Mesothelial cell of epicardium (in vitro differentiated cells): ENCODE measurements at places on chromosomes 2 and 18.

DNA sequence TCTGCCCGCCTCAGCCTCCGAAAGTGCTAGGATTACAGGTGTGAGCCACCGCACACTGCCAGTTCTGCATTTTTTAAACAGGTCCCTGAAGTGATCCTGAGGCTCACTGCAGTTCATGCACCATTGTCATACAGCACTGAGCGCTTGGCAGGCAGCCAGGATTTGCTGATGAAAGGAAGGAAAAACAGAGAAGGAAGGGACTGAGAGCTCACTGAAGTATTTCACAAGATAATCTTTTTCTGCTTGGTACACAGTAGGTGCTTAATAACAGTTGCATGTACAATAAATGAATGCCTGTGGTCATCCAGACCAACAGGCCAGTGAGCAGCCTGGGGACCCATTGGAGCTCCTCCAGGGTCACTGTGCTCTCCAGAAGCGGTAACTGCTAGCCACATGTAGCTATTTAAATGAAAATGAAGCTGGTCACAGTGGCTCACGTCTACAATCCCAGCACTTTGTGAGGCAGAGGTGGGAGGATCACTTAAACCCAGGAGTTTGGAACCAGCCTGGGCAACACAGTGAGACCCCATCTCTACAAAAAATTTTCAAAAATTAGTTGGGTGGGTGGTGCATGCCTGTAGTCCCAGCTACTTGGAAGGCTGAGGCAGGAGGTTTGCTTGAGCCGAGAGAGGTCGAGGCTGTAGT is 33.1 kb upstream of the SMAD7 start:
- H3K27me3 ChIP-seq, result no peaks in the 10 kb centered on the region
- DNase-seq, result no peak

- H3K4me1 ChIP-seq, result peaks cover 15% of the 10 kb centered on the region
- no peaks in the 10 kb centered on the region for H3K27me3 ChIP-seq
- H3K36me3 ChIP-seq, result peaks cover 36% of the 10 kb centered on the region
- no peak for DNase-seq
Measured at GRCh38 chr2:152623076-152623740, 94.1 kb downstream of the PRPF40A start.

DNA sequence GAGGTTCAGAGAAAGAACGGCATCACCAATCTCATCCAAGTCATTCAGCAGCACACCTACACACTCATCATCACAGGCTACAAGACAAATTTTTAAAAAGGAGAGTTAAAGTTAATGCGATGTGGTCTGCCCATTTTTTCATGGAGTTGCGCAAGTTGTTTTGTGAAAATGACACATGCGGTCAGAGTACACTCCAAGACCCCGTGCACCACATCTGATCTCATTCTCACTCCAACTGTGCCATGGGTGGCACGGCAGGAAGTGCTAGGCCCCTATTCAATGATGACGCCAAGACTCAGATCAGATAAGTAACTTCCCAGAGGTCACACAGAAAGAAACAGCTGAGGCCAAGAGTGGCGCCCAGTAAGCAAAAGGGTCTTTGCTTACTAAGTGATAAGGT is 119.8 kb downstream of the LAMA1 start:
- no peak for DNase-seq
- no peak overlapping the region for H3K27ac ChIP-seq
- H3K4me1 ChIP-seq, result peaks cover 16% of the 10 kb centered on the region
- no peaks in the 10 kb centered on the region for H3K27me3 ChIP-seq
- H3K4me3 ChIP-seq, result no peak overlapping the region

DNA sequence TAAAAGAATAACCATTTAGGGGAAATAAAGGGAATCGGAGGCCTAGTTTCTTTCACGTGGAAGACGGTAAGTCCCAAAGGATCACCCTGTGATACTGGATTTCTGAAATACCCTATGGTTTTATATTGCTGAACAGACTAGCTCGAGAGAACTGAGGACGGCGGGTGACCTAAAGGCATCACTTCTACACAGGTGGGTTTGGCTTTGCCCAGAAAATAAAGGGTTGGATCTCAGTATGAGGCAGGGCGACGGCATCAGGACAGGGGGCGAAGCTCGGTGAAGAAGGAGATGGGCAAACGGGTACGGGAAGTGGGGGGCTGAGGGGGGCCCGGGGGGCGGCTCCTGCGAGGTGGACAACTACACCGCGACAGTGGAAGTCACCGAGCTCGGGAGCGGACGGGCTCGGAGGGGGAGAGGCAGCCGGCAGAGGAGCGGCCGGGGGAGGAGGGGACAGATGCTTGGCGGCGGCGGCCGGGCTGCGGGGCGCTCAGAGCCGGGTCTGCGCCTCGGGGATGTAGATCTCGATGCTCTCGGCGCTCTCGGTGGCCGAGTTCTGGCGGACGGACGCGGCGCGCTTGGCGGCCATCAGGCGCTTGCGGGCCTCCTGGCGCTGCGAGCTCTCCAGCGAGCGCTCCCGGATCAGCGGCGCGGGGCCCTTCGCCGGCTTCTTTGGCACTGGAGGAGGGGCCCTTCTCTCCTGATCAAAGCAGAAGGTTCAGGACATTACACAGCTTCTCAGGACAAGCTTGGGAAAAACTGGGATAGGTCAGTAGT is 48.9 kb downstream of the TGIF1 start:
- peaks cover 19% of the 10 kb centered on the region for H3K27me3 ChIP-seq
- H3K36me3 ChIP-seq, result no peaks in the 10 kb centered on the region
- DNase-seq, result peak; percentile 45
- H3K4me3 ChIP-seq, result peak overlapping the region; percentile 78

GRCh38 chr18:35949903-35950627 is 22.4 kb upstream of the RMP24 start:
- peaks cover 14% of the 10 kb centered on the region for H3K27me3 ChIP-seq
- H3K27ac ChIP-seq, result no peak overlapping the region
- H3K4me1 ChIP-seq, result peaks cover 3% of the 10 kb centered on the region
- H3K4me3 ChIP-seq, result peak overlapping the region; percentile 86
- H3K36me3 ChIP-seq, result no peaks in the 10 kb centered on the region

- H3K27ac ChIP-seq, result no peak overlapping the region
- H3K27me3 ChIP-seq, result no peaks in the 10 kb centered on the region
- H3K4me3 ChIP-seq, result no peak overlapping the region
Measured at GRCh38 chr2:228016402-228016801, 145.0 kb downstream of the DAW1 start.

DNA sequence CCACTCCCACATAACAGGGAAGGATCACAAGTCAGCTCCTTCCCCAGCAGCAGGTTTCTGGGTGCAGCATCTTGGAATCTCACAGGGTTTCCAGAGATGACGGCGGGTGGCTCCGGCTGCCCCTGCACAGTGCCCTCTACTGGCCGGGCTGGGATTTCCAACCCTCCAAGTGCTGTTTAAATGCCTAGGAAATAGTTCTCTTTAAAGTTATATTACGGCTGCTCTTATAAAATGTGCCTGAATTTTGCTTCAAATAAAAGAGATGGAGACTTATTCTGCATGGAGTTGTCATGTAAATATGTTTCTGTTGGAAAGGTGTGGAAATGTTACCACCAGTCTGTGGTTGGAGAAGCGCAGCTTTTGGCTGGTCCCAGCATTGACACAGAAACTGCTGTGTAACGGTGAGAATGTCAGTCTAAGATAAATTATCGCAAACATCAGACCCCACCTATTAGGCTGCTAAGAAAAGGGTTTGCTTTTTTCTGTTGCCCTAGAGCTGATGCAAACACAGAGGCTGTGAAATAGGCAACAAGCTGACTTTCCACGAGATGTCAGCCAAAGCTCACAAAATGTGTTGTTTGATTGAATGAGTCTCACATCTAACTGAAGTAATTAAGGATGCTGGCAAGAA is 3.3 kb upstream of the HJURP start:
- no peak overlapping the region for H3K4me3 ChIP-seq
- DNase-seq, result no peak
- H3K27ac ChIP-seq, result no peak overlapping the region
- peaks cover 7% of the 10 kb centered on the region for H3K36me3 ChIP-seq
- H3K27me3 ChIP-seq, result no peaks in the 10 kb centered on the region

- peaks cover 17% of the 10 kb centered on the region for H3K4me1 ChIP-seq
- no peaks in the 10 kb centered on the region for H3K27me3 ChIP-seq
- H3K27ac ChIP-seq, result no peak overlapping the region
Measured at GRCh38 chr2:189444322-189444721, 3.0 kb downstream of the WDR75 start.

- H3K27ac ChIP-seq, result peak overlapping the region; percentile 0
- H3K36me3 ChIP-seq, result no peaks in the 10 kb centered on the region
- no peaks in the 10 kb centered on the region for H3K4me1 ChIP-seq
- no peaks in the 10 kb centered on the region for H3K27me3 ChIP-seq
- no peak for DNase-seq
Measured at GRCh38 chr2:179274749-179275148, 10.1 kb upstream of the SESTD1 start.

- peak; percentile 36 for DNase-seq
- H3K4me3 ChIP-seq, result no peak overlapping the region
- H3K27ac ChIP-seq, result no peak overlapping the region
- H3K27me3 ChIP-seq, result no peaks in the 10 kb centered on the region
- peaks cover 11% of the 10 kb centered on the region for H3K4me1 ChIP-seq
Measured at GRCh38 chr2:240401781-240402551, 33.5 kb upstream of the GPC1 start.

DNA sequence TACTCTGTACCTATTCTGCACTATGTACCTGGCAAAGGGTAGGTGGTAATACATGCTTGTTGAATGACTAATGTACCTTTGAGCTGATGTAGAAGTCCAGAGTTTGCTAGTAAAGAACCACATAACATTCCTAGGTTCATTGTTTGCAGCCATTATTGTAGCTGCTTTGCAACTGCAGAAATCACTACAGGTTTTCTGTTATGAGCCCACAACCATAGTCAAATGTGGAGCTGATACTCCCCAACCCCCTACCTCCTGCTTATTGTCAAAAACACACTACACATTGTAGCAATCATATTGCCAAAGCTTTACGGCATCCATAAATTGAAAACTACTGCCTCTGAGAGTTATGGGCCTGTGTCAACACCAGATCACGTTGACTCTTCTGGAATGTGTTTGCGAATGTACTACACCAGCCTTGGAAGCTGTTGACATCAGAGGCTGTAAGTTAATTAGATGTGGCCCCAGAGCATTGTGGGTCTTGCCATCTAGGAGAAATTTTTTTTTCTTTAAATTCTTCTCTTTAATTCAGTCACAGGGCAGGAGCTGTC is 187.0 kb downstream of the AGPS start:
- no peaks in the 10 kb centered on the region for H3K27me3 ChIP-seq
- peaks cover 7% of the 10 kb centered on the region for H3K4me1 ChIP-seq
- H3K27ac ChIP-seq, result no peak overlapping the region
- DNase-seq, result no peak
- H3K4me3 ChIP-seq, result no peak overlapping the region
- H3K36me3 ChIP-seq, result no peaks in the 10 kb centered on the region

- no peak for DNase-seq
- no peak overlapping the region for H3K4me3 ChIP-seq
- H3K27me3 ChIP-seq, result no peaks in the 10 kb centered on the region
- no peaks in the 10 kb centered on the region for H3K36me3 ChIP-seq
- H3K4me1 ChIP-seq, result peaks cover 8% of the 10 kb centered on the region
Measured at GRCh38 chr2:200221055-200221955, 85.2 kb upstream of the SPATS2L start.

DNA sequence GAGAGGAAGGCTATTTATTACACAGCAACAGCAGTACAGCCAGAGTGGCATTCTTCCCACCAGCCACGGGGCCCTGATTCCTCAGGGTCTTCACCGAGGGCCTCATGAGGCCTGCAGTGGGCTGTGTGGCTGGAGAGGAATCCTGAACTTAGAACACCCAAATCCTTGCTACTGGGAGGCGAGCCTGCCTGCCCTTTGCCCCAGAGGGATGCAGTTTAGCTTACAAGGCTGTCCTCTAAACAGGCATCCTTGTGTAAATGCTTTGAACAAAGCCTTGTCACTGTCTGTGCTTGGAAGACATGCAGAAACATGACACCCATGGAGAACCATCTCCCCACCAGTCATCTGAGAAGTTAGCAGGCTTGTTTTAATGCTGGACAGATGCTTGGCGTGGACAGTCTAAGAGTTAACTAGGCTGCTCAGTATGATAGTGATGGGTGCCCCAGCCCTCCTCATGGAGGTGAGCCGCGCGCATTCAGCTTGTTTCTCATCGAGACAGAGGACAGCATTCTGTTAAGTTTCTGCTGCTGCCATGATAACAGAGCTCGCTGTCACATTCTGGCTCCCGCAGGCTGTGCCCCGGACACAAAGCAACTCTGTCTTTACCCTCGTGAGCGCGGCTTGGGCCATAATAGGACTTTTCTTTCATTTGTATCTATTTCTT is 42.9 kb downstream of the ADI1 start:
- H3K4me1 ChIP-seq, result no peaks in the 10 kb centered on the region
- no peaks in the 10 kb centered on the region for H3K27me3 ChIP-seq
- DNase-seq, result no peak
- H3K27ac ChIP-seq, result no peak overlapping the region

DNA sequence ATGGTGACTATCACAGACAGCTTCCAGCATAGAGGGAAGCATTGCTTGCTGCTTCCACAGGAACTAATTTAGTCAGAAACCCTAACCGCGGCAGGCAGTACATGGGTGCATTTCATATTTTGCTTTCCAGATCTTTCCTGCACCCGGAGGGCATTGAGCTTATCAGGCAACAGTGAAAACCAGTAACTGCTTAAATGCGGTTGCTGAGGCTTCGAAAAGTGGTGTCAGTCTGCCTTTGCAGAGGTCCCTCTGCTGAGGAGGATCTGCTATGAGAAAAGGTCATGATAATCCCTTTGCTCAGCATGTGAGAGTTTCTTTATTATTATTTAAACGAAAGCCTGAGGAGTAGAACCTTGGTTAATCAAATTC is 44.6 kb upstream of the ROCK2 start:
- H3K4me1 ChIP-seq, result peaks cover 44% of the 10 kb centered on the region
- H3K4me3 ChIP-seq, result no peak overlapping the region
- no peak for DNase-seq
- H3K27me3 ChIP-seq, result no peaks in the 10 kb centered on the region

DNA sequence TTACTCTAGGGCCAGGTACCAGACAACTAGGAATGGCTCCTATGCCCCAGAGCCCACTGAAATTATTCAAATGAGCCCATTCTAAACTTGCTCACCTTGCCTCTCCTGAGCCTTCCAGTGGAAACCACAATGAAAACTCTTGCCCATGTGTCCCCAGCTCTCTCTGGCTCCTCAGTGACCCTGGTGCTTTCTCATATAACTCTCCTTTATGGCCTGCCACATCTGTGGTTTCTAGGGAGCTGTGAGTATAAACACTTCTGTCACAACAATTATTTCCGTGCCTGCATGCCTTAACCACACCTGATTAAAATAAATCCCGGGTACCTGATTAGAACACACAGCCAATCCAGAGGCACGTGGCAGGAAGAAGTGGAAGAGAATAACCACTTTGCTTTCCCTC is 333.0 kb upstream of the SPRED2 start:
- H3K36me3 ChIP-seq, result no peaks in the 10 kb centered on the region
- no peak for DNase-seq
- H3K27ac ChIP-seq, result no peak overlapping the region

DNA sequence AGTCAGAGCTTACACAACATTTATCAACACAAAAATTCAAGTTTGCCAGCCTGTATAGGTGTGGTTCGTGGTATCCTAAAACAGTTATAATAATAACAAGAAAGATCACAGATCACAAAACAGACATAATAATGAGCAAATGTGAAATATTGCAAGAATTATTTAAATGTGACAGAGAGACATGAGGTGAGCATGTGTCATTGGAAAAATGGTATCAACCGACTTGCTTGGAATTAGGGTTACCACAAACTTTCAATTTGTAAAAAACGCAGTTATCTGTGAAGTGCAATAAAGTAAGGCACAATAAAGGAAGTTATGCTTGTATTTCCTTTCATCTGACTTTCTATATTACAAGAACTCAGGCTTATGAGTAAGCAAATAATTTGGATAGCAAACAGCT is 116.8 kb downstream of the IKZF2 start:
- H3K4me3 ChIP-seq, result no peak overlapping the region
- no peak for DNase-seq
- peaks cover 7% of the 10 kb centered on the region for H3K36me3 ChIP-seq
- H3K27me3 ChIP-seq, result no peaks in the 10 kb centered on the region

- no peaks in the 10 kb centered on the region for H3K27me3 ChIP-seq
- no peaks in the 10 kb centered on the region for H3K4me1 ChIP-seq
- no peak for DNase-seq
- no peaks in the 10 kb centered on the region for H3K36me3 ChIP-seq
Measured at GRCh38 chr2:225821351-225821750, 421.8 kb downstream of the NYAP2 start.
